ENCODE measurements at places on chromosomes 4 and X. TPM values are rescaled to one million over a fixed set of nuclear protein-coding genes. Genes with fewer than 3 reads are reported as not detected.

The ACSL4 gene
- total RNA-seq = 29.7 TPM

The F11 gene
- not detected for total RNA-seq

The MAGEA12 gene
- 0.16 TPM for total RNA-seq

The CT45A3 gene
- 0.10 TPM for total RNA-seq

The CSN1S1 gene
- not detected for total RNA-seq

The ATP11C gene
- 10.3 TPM for total RNA-seq

The TBX22 gene
- total RNA-seq = not detected

The MAP7D2 gene
- 7.1 TPM for total RNA-seq

The NDP gene
- not detected for total RNA-seq

The PRSS12 gene
- total RNA-seq = 0.41 TPM

The ZFP92 gene
- 0.39 TPM for total RNA-seq

The ELMOD2 gene
- total RNA-seq = 8.4 TPM

The NPNT gene
- 0.19 TPM for total RNA-seq

The PGK1 gene
- total RNA-seq = 583 TPM

The F9 gene
- total RNA-seq = not detected

The C4orf36 gene
- 0.64 TPM for total RNA-seq

The TBC1D8B gene
- 1.7 TPM for total RNA-seq

The RENBP gene
- total RNA-seq = 0.07 TPM

The GYPE gene
- total RNA-seq = not detected

The ANKRD50 gene
- total RNA-seq = 5.4 TPM

The NAP1L3 gene
- 0.37 TPM for total RNA-seq

The HSD17B10 gene
- total RNA-seq = 172 TPM

The XK gene
- 0.27 TPM for total RNA-seq

The GRPEL1 gene
- total RNA-seq = 79.4 TPM

The BTK gene
- 0.17 TPM for total RNA-seq

The MOB1B gene
- 7.2 TPM for total RNA-seq

The BMPR1B gene
- total RNA-seq = 7.9 TPM

The FAM9A gene
- total RNA-seq = not detected

The HDX gene
- 2.0 TPM for total RNA-seq

The ZNF711 gene
- 1.1 TPM for total RNA-seq

The SLC7A11 gene
- 33.1 TPM for total RNA-seq

The DCAF12L1 gene
- total RNA-seq = not detected

The ARHGAP36 gene
- not detected for total RNA-seq

The PHKA1 gene
- total RNA-seq = 22.0 TPM

The GRPR gene
- 0.05 TPM for total RNA-seq

The CD38 gene
- total RNA-seq = 8.4 TPM

The NDNF gene
- not detected for total RNA-seq

The CPLX1 gene
- 0.55 TPM for total RNA-seq

The ERAS gene
- total RNA-seq = not detected

The HS3ST1 gene
- total RNA-seq = 0.30 TPM

The FAM47E gene
- not detected for total RNA-seq

The EDA gene
- total RNA-seq = 0.76 TPM

The CLDN22 gene
- total RNA-seq = not detected

The MAGEE2 gene
- not detected for total RNA-seq

The SPANXB1 gene
- total RNA-seq = 2.6 TPM

The MAP3K15 gene
- total RNA-seq = 2.0 TPM

The IL2 gene
- total RNA-seq = not detected

The RHOXF2 gene
- total RNA-seq = not detected

The PCDH18 gene
- total RNA-seq = not detected

The RBM46 gene
- total RNA-seq = not detected

The DGAT2L6 gene
- total RNA-seq = not detected

The CLIC2 gene
- 0.23 TPM for total RNA-seq

The PGRMC1 gene
- total RNA-seq = 148 TPM

The RTL9 gene
- 0.07 TPM for total RNA-seq

The VCX2 gene
- total RNA-seq = not detected

Data from A549 treated with DMSO at 1 μM for 4 hours (cell line).